ENCODE measurements at places on chromosomes 2 and 18. TPM values are rescaled to one million over a fixed set of nuclear protein-coding genes. Genes with fewer than 3 reads are reported as not detected.
A peak's percentile ranks its signal among the peaks of the same experiment; 100 is the strongest.

DNA sequence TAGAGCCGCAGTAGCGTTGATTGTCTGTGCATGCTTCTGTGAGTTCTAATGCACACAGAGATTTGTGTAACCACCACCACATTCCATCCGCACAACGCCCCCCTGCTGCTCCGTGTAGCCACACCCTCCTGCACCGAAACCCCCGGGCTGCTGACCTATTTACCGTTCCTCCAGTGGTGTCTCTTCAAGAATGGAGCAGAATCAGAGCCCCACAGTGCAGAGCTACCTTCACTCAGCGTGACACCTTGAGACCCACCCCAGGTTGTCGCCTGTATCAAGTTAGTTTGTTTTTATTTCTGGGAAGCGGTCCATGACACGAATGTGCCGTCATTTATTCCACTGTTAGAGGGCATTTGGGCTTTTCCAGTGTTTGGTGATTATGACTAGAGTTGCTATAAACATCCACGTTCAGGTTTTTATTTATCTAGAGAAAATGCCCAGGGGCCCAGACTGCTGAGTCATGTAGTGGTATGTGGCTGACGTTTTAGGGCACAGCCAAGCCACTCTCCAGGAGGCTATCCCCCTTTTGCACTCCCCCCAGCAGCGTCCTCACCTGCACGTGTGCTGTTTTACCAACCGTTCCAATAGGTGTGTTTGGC lies 266.8 kb downstream of the NDUFA10 start:
- peak; percentile 25 for DNase-seq

GRCh38 chr2:144402251-144402650 lies 117.7 kb downstream of the ZEB2 start:
- no peak for DNase-seq

DNA sequence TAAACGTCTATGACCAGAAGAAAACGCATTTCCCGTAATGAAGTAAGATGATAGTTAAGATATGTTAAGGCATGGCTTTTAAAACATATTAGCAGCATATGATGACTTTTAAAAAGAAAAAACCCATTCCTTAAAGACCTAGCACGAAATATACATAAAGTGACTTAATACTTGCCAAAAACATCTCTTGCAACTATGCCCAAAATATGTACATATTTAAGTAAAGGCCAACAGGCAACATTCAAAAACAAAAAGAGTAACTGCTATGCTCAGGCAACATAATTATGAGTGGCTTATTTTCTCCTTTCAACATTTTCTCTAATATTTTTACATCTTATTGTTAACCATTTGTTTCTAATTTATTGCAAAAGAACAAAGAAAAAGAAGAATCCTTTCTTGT lies 60.3 kb upstream of the PAPOLG start:
- DNase-seq, result no peak

GRCh38 chr2:171084128-171084527 lies 76.6 kb downstream of the TLK1 start:
- DNase-seq, result no peak

DNA sequence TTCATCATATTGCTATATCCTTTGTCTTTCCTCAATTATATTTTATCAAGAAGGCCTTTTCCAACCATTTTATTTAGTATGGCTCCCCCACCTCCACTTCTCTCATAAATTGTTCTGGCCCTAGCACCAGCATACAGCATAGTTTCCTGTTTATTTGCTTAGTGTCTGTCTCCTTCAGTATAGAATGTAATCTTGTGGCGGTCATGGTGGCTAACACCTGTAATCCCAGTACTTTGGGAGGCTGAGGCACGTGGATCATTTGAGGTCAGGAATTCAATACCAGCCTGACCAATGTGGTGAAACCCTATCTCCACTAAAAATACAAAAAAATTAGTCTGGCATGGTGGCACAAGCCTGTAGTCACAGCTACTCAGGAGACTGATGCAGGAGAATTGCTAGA lies 39.6 kb upstream of the CLASP1 start:
- no peak for DNase-seq

GRCh38 chr2:191187105-191187829 lies 36.5 kb upstream of the STAT4 start:
- no peak for DNase-seq

GRCh38 chr2:236857781-236858180 lies 227.9 kb upstream of the COPS8 start:
- no peak for DNase-seq

- no peak for DNase-seq
Measured at GRCh38 chr2:207901401-207901800, 123.9 kb downstream of the PLEKHM3 start.

DNA sequence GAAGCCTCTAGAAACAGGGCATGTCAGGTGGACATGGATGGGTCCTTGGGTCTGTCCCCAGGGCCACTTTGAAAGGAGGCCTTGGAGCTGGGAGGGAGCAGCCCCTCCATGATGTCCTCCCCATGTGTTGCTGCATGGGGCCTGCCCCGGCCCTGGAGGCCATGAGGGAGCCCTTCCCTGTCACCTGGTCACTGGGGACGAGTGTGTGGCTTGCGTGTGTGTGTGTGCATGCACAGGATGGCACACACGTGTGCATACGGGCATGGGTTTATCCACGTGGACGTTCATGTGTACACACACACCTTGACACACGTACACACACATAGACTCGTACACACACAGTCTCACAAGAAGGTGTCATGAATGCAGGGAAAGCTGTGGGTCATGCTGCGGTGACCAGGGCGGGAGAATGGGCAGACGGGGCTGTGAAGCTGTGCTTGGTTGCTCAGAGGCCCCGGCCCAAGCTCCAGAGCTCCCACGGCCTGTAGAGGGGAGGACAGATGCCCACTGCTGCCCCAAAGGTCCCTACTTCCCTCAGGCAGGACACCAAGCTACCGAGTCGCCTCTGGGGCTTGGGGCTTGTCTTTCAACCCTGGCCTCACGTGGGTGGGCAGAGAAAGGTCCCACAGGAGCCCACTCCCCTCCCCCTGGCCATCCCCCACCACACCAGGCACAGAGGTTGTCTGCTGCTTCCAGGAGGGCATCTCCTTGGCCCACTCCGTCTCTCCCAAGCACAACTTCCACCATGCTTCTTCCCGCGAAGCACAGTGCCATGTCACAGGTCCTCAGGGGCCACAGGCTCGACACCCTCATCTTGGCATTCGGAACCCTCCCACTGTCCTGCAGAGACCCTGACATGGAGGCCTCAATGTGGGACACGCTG lies 42.3 kb upstream of the GPC1 start:
- no peak for DNase-seq

- DNase-seq, result no peak
Measured at GRCh38 chr2:51103205-51103604, 71.3 kb upstream of the NRXN1 start.

GRCh38 chr2:150981826-150982225 lies 279.8 kb downstream of the RBM43 start:
- no peak for DNase-seq

DNA sequence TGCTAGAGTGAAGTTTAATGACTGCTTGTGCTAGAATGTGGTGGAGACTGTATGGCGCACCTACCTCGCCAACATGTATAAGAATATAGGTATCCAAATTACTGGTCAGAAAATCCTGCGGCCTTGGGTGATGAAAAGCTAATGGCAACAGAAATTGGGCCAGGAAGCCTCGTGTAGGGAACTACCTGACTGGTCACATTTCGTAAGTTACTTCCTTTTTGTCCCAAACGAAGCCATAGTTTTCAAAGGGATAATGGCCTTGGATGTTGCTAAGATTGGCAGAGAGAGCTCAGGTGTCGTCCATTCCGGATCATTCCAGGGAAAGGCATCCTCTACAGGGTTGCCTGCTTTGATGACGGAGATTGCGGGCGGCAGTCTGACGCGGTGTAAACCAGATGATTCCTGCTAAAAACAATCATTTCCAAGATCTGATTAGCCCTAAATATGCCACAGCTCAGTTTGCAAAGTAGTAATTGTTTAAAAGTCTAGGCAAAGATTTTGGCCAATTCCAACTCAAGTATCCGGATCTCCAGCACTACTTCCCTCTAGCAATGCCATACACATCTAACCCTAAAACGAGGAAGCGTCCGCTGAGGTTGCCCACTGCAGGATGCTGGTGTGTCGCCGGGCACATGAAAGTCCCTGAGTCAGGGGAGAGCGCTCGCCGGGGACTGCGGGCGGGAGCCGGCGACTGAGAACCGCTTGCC lies 708 bp upstream of the MALT1 start:
- DNase-seq, result no peak

DNA sequence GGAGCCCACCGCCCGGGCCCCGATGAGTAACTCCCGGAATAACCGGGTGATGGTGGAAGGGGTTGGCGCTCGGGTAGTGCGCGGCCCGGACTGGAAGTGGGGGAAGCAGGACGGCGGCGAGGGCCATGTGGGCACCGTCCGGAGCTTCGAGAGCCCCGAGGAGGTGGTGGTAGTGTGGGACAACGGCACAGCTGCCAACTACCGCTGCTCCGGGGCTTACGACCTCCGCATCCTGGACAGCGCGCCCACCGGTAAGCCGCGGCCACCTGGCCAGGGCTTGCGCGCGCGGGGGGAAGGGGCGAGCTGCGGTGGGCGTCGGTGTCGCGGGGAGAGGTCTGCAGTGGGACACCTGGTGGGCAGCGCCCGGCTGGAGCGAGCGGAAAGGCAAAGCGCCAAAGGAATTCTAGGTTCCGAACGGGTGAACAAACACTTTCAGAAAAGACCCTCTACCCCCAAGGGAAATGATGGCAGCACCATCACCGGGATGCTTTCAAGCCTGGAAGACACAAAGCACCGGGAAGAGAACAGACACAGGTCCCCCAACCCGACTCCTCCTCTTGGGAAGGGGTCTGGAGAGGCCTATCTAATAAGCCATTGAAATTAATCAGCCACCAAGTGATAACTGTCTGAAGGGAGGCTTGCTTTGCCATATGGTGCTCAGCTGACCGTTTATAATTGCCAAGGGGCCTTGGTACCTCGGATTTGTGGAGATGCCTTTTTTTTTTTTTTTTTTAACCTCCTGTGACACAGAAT lies 1.1 kb downstream of the MIB1 start:
- DNase-seq, result no peak

DNA sequence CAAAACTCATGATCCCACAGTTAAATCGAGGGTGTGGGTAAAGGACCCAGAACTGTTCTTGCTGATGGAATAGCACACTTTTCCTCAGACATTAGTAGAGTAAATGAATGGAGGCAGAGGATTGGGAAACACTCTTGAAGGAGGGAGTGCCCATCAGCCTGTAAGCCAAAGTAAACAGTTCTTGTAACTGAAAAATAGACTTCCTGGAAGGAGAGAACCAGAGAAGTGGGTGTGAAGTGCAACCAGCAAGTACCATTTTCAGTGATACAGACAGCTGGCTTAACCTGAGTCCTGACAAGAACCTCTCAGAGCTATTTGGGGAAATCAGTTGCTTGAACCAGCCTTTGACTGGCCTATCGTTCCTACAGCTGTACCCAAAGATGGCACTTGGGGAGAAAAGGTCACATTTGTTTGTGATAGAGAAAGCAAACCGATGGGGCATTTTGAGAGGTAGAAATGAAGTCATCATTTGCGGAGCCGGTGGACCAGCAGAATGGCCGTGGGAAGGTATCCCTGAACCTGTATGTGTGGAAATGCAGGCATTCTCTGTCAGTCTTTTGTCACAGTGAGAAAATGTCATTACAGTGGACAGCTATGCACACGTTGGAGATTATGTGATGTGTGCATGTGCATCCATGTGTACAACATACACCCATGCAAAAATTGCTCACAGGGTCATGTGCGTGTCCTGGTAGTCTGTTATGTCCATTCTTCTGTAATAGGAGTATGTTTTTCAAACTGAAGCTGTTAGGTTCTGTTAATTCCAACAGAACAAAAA lies 17.8 kb downstream of the CRIM1 start:
- no peak for DNase-seq

DNA sequence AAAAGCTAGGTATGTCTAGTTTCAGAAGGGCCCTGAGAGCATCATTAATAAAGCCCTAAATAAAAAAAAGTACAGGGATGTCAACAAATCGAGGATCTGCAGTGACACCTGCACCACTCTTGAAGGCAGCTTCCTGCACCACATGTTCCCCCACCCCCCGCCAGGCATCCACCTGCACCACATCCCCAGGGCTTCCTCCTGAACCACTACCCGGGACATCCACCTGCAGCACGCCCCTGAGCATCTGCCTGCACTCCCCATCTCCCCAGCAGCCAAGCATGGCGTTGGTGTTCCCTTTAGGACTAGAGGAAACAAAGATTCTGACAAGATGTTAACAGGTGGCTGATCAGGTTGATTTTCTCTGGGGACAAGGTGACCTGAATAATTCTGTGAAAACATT lies 55.2 kb downstream of the DLGAP1 start:
- DNase-seq, result no peak

DNA sequence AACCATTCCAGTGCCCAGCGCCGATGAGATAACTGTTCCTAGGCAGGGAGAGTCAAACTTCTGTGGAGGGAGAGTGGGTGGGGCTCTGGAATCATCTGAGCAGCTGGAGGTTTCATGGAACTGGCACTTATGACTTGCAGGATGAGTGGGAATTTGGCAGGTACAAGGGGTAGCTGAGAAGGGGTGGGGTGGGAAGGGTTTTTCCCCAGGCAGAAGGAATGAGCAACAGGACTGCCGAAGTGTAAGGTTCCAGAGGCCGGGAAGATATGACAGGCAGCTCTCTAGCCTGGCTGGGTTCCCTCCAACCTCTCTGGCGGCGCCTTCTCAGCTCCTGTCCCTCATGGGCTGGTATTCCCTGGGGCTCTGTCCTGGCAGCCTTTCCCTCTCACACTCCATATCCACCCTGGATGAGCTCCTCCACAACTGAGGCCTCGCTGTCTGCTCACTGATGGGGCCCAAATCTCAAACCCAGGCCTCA lies 2.5 kb upstream of the TET3 start:
- DNase-seq, result peak; percentile 80

GRCh38 chr2:60002183-60002867 lies 551.1 kb downstream of the BCL11A start:
- no peak for DNase-seq

DNA sequence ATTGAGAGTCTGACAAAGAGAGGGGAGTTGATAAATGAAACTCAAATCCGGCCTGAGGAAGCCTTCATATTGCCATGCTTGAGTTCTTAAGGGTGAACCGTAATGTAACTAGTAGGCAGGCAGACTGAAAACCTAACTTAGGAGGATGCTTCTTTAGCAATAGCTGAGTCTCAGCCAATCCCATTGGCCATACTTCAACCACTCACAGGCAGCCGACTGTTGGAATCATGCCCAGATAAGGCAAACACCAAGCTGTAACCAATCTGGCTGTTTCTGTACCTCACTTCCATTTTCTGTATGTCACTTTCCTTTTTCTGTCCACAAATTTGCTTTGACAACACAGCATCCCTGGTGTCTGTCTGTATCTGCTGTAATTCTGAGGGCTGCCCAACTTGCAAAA lies 39.5 kb downstream of the TPRKB start:
- DNase-seq, result no peak

EMILIN1 gene
- polyA plus RNA-seq, result 0.25 TPM

GATA6 gene
- 0.03 TPM for polyA plus RNA-seq

TCF23 gene
- polyA plus RNA-seq, result 0.02 TPM

CD302 gene
- 0.60 TPM for polyA plus RNA-seq

PFN4 gene
- 0.45 TPM for polyA plus RNA-seq

SP3 gene
- 10.2 TPM for polyA plus RNA-seq

RGPD3 gene
- 0.02 TPM for polyA plus RNA-seq

OR6B2 gene
- not detected for polyA plus RNA-seq

AKAIN1 gene
- not detected for polyA plus RNA-seq

PDCD1 gene
- polyA plus RNA-seq, result not detected

MORN2 gene
- 26.0 TPM for polyA plus RNA-seq

NDC80 gene
- polyA plus RNA-seq, result 22.2 TPM

LYPD6 gene
- 3.2 TPM for polyA plus RNA-seq

TNFAIP6 gene
- not detected for polyA plus RNA-seq

CD8A gene
- polyA plus RNA-seq, result not detected

All from foreskin keratinocyte (primary cell).